CD8-positive, alpha-beta memory T cell (primary cell): ENCODE measurements at places on chromosomes 2 and 18. TPM values are rescaled to one million over a fixed set of nuclear protein-coding genes. Genes with fewer than 3 reads are reported as not detected.

DNA sequence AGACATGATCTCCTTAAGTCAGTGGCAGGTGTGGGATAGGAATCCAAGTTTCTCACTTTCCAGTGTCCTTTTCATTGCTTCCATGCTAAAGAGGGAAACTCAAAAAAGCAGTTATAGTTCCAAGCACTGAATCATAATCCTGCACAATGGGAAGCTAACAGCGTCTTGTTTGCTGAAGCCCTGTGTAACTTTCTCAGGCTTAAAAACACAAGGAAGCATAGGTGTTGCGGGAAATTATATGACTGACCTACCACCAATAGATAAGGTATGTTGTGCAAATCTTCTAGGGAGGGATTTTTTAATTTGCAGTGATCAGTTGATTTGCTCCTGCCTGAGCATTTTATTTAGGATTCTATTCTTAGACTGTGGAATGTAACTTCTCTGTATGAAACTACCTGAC lies 250.9 kb downstream of the MYO3B start:
- no peaks in the 10 kb centered on the region for H3K27me3 ChIP-seq
- DNase-seq = no peak
- H3K27ac ChIP-seq = no peak overlapping the region
- no peak overlapping the region for H3K4me3 ChIP-seq
- H3K4me1 ChIP-seq = no peaks in the 10 kb centered on the region

DNA sequence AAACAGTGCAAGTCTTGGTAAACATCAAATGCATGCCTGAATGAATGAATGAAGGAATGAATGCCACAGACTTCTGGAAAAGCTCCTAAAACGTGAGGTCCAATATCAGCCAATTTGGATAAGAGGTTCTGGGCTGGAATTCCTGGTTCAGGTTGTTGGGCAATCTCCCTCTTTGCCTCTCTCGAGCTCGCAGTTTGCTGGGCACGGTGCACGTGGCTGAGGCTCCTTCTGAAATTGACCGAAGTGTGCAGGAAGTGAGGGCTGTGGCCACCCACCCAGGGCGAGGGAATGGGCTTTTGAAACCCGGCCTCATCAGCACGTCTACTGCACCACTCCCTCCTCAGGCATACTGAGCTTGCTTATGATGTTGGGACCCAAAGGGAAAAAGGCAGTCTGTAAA lies 288.8 kb upstream of the HS6ST1 start:
- no peaks in the 10 kb centered on the region for H3K27me3 ChIP-seq
- H3K4me3 ChIP-seq = no peak overlapping the region
- no peak for DNase-seq
- no peaks in the 10 kb centered on the region for H3K36me3 ChIP-seq
- H3K4me1 ChIP-seq = no peaks in the 10 kb centered on the region

GRCh38 chr2:205775097-205775877 lies 93.0 kb downstream of the NRP2 start:
- H3K4me1 ChIP-seq = no peaks in the 10 kb centered on the region
- H3K27ac ChIP-seq = no peak overlapping the region
- no peaks in the 10 kb centered on the region for H3K27me3 ChIP-seq
- DNase-seq = no peak

DNA sequence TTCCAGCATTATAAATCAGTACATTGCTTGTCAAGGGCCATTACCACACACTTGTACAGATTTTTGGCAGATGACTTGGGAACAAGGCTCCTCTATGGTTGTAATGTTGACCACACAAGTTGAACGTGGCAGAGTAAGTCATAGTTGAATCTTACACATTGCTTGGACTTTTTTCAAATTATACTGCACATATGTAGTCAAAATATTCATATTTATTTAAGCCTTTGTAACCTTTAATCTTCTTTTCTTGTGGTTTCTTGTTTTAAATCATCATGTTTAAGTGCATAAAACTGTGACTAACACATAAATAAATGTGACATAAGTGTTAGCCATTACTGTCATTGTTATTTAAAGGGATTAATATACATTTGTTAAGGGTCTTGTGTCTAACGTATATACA lies 52.1 kb upstream of the EPB41L5 start:
- H3K4me1 ChIP-seq = no peaks in the 10 kb centered on the region
- H3K4me3 ChIP-seq = no peak overlapping the region
- H3K36me3 ChIP-seq = peaks cover 45% of the 10 kb centered on the region
- H3K27me3 ChIP-seq = no peaks in the 10 kb centered on the region
- no peak for DNase-seq

- H3K36me3 ChIP-seq = no peaks in the 10 kb centered on the region
- H3K27ac ChIP-seq = no peak overlapping the region
- no peak for DNase-seq
- peaks cover 25% of the 10 kb centered on the region for H3K27me3 ChIP-seq
- H3K4me1 ChIP-seq = peaks cover 7% of the 10 kb centered on the region
These were observed 980 bp upstream of the SPTBN1 start for GRCh38 chr2:54455131-54455562.

- no peak overlapping the region for H3K27ac ChIP-seq
- H3K36me3 ChIP-seq = no peaks in the 10 kb centered on the region
- H3K4me3 ChIP-seq = no peak overlapping the region
- DNase-seq = no peak
- H3K4me1 ChIP-seq = no peaks in the 10 kb centered on the region
- H3K27me3 ChIP-seq = no peaks in the 10 kb centered on the region
These were observed 24.7 kb upstream of the SERPINB5 start for GRCh38 chr18:63451799-63452660.

GRCh38 chr2:94956797-94957391 lies 68.6 kb upstream of the MAL start:
- H3K4me1 ChIP-seq = no peaks in the 10 kb centered on the region
- H3K36me3 ChIP-seq = no peaks in the 10 kb centered on the region
- no peak overlapping the region for H3K27ac ChIP-seq
- DNase-seq = no peak

GRCh38 chr2:55932843-55933242 lies 9.3 kb upstream of the EFEMP1 start:
- H3K36me3 ChIP-seq = no peaks in the 10 kb centered on the region
- no peaks in the 10 kb centered on the region for H3K27me3 ChIP-seq
- no peaks in the 10 kb centered on the region for H3K4me1 ChIP-seq
- H3K4me3 ChIP-seq = no peak overlapping the region

DNA sequence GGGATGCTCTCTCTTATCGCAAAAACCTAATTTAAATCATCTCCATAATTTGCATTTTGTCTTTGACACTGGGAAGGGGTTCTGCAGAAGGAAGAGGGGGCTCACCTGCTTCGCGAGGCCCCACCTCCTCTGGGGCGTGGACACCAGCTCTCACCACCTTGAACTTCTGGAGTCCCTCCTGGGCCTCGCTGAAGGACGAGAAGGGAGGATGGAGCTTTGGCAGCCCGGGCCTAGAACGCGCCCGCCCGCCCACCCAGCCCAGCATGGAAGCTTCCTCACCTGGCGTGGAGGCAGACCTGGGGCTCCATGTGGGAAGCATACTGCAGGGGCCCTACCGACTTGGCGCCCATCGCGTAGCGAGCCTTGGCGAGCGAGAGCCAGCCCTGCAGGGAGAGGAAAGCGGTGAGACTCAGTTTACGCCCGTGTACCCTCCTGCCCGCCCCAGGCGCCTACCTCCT lies 1.1 kb upstream of the IMP4 start:
- DNase-seq = no peak

- H3K27ac ChIP-seq = no peak overlapping the region
- DNase-seq = no peak
- H3K4me3 ChIP-seq = no peak overlapping the region
- H3K4me1 ChIP-seq = no peaks in the 10 kb centered on the region
- H3K27me3 ChIP-seq = no peaks in the 10 kb centered on the region
- peaks cover 3% of the 10 kb centered on the region for H3K36me3 ChIP-seq
These were observed 209.5 kb downstream of the DYM start for GRCh38 chr18:49250816-49251388.

DNA sequence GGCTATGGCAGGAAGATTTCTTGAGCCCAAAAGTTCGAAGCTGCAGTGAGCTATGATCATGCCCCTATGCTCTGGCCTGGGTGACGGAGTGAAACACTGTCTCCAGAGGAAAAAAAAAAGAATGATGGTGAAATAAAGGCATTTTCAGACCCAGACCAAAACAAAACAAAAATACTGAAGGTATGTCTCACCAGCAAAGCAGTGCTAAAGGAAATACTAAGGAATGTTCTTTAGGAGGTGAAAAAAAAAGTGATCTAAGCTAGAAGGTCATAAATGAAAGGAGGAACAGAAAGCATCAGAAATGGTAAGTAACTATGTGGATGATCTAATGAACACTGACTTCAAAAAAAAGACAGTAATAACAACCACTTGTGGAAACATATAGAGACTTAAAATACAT lies 18.7 kb downstream of the SS18 start:
- H3K36me3 ChIP-seq = peaks cover 24% of the 10 kb centered on the region
- H3K27ac ChIP-seq = no peak overlapping the region

DNA sequence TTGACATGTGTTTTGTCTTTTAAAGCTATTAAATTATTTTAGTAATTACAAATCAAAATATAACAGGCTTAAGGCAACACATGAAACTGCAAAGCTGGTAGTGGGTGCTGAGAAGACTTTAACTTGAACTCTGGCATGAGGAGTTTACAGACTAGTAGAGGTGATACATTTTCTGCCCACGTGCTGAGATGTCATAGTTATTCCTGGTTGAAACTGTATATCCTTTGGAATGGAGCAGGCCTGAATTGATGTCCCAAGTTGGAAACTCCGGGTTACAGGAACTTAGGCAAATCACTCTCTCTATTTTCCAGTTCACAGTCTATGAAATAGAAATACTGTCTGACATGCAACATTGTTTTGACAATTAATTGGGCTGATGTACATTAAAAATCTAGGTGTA lies 177.1 kb upstream of the NOL4 start:
- H3K27ac ChIP-seq = no peak overlapping the region
- no peaks in the 10 kb centered on the region for H3K27me3 ChIP-seq
- no peak for DNase-seq
- no peak overlapping the region for H3K4me3 ChIP-seq
- H3K36me3 ChIP-seq = no peaks in the 10 kb centered on the region
- H3K4me1 ChIP-seq = no peaks in the 10 kb centered on the region

GRCh38 chr2:96550787-96551604 lies 14.4 kb downstream of the ARID5A start:
- H3K4me3 ChIP-seq = no peak overlapping the region
- no peak overlapping the region for H3K27ac ChIP-seq
- H3K36me3 ChIP-seq = peaks cover 18% of the 10 kb centered on the region
- no peak for DNase-seq
- H3K4me1 ChIP-seq = peaks cover 26% of the 10 kb centered on the region
- H3K27me3 ChIP-seq = no peaks in the 10 kb centered on the region

DNA sequence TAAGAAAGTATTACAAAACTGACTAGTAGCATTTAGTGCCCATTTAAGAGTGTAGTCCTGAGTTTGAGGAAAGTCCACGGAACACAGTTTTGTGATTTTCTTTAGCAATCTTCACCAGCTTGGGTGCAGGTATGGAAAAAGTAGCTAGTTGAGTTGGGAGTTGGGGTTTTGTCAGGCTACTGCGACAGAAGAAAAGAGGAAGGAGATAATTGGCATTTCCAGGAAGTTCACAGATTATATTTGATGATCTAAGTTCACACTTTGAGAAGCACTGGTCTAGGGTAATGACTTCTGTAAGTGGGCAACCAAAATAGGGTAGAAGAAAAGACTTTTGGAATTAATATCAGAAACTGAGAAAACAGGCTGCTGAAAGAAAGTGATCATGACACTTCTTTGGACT lies 52.1 kb downstream of the VIL1 start:
- no peak for DNase-seq
- peaks cover 7% of the 10 kb centered on the region for H3K4me1 ChIP-seq
- H3K27ac ChIP-seq = no peak overlapping the region
- no peaks in the 10 kb centered on the region for H3K27me3 ChIP-seq
- H3K36me3 ChIP-seq = peaks cover 25% of the 10 kb centered on the region

- no peak for DNase-seq
- no peaks in the 10 kb centered on the region for H3K4me1 ChIP-seq
- H3K36me3 ChIP-seq = no peaks in the 10 kb centered on the region
- H3K27me3 ChIP-seq = no peaks in the 10 kb centered on the region
- no peak overlapping the region for H3K4me3 ChIP-seq
- H3K27ac ChIP-seq = no peak overlapping the region
These were observed 50.9 kb upstream of the MAPK4 start for GRCh38 chr18:50509012-50509411.

GRCh38 chr2:179556425-179556824 lies 291.8 kb upstream of the SESTD1 start:
- H3K27me3 ChIP-seq = no peaks in the 10 kb centered on the region
- H3K4me1 ChIP-seq = no peaks in the 10 kb centered on the region
- no peak overlapping the region for H3K4me3 ChIP-seq
- H3K27ac ChIP-seq = no peak overlapping the region
- H3K36me3 ChIP-seq = no peaks in the 10 kb centered on the region
- DNase-seq = no peak

Gene C2orf78
- total RNA-seq = not detected

Gene ZAP70
- total RNA-seq = 197 TPM

Gene HOXD11
- not detected for total RNA-seq

Gene TMBIM1
- 92.3 TPM for total RNA-seq

Gene ABCG5
- not detected for total RNA-seq

Gene FEZ2
- total RNA-seq = 8.1 TPM

Gene CAPN14
- 0.31 TPM for total RNA-seq

Gene PNPT1
- 60.2 TPM for total RNA-seq

Gene TLX2
- total RNA-seq = 0.37 TPM

Gene PTPRN
- total RNA-seq = 0.11 TPM

Gene TXNDC2
- not detected for total RNA-seq
